ENCODE measurements at places on chromosomes 12 and 14.

DNA sequence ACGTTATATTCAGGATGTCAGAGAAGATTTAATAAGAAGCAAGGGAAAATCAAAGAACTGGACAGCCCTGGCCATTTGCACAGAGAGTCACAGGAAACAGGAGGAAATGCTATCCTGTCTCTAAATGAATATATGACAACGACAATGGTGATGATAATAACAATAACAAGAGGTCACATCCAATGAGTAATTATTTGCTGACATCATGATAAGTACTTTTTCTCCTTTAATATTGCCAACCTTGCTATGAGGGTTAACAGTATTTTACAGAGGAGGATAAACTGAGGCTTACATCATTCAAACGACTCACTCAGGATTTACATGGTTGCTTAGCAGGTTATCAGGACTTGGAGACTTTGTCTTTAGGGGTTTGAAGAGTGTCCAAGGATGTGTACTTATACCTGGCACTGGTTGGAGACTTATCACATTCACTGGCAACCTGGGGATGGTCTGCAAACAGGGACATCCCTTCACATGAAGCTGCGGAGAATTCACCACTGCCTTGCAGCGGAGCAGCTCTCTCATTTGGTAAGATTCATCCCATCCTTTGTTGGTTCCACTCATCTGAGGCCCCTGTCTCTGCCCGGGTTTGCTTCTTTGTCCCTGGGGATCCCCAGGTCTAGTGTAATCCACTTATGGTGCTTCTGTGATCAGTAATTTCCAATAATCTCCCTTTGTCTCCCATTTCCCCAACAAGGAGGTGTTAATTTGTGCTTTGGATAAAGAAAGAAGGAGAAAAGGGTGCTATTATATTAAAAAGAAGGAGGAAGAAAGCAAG lies 637.8 kb downstream of the BCL11B start:
- no peak for DNase-seq

- no peak for DNase-seq
These were observed 51.0 kb upstream of the TBX3 start for GRCh38 chr12:114735011-114735410.

GRCh38 chr14:101849125-101849524 lies 87.6 kb downstream of the PPP2R5C start:
- DNase-seq = no peak

DNA sequence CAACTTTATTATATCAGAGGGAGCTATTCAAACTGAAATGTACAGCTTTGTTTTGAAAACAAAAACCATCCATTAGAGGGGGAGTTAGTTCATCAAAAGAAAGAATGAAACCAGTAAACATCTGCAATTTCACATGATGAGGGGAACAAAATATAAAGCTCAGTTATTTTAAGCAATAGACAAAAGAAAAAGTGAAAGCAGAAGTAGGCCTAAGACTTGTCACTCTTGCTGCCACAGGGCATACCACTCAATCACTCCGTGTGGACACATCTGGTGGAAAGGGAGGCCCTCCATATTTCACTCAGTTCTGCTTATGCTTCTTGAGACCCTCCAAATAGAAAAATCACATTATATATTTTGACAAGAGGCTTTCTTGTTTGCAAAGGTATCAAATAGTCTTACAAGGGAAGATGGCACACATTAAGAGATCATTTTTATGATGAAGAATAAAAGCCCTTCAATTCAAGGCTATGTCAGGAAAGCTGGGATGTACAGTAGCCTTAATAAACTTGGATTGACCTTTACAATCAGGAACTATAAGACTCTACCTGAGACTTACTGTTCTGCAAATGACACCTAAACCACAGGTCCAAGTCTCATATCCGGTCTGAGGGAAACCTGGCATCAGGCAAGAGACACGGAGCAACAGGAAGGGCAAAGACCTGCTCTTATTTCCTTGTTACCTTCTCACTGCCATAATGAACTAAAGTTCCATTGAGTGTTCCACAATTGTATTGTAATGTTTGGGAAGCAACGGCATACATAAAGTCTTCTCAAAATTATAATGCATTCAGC lies 222.5 kb upstream of the GRIP1 start:
- no peak for DNase-seq

GRCh38 chr14:73753124-73753886 lies 39.1 kb upstream of the PNMA1 start:
- DNase-seq = no peak

- no peak for DNase-seq
These were observed 1.7 kb downstream of the CREBL2 start for GRCh38 chr12:12613344-12613743.

GRCh38 chr14:93040443-93040842 lies 75.3 kb downstream of the ITPK1 start:
- no peak for DNase-seq

DNA sequence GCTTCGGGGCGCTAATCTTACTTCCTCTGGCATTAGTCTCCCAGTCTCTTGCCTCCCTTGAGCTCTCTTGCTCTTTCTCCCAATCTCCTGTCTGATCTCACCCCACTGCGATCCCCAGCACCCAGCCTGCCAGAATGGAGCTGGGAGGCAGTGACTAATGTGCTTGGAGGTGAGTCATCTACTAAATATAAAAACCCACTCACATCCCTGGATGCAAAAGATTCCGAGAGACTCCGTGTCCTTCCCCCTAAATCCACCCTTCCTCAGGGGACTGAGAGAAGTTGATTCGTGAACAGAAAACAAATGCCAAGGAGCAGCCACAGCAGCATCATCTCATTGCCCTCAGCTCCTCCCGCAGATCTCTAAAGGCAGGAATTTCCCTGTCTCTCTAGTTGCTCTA lies 45.7 kb upstream of the KCNA5 start:
- DNase-seq = no peak

DNA sequence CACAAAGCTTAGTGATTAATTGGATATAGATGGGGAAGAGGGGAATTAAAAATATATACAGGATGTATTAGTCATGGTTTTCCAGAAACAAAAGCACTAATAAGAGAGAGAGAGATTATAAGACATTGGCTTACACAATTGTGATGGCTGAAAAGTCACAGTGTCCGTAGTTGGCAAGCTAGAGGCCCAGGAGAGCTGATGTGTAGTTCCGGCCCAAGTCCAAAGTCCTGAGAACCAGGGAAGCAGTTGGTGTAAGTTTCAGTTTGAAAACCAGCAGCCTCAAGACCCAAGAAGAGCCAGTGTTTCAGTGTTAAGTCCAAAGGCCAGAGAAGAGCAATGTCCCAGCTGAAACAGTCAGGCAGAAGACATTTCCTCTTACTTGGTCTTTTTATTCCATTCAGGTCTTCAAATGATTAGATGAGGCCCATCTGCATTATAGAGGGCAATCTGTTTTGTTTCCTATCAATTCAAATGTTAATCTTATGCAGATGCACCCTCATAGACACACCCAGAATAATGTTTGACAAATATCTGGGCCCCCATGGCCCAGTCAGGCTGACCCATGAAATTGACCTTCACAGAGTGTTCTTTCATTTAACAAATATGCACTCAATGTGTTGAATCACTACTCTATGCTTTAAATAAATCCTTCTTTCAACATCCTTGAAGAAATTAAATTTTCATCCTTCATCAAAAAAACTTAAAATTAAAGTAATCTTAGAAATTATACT lies 67.2 kb upstream of the DIO2 start:
- DNase-seq = no peak

DNA sequence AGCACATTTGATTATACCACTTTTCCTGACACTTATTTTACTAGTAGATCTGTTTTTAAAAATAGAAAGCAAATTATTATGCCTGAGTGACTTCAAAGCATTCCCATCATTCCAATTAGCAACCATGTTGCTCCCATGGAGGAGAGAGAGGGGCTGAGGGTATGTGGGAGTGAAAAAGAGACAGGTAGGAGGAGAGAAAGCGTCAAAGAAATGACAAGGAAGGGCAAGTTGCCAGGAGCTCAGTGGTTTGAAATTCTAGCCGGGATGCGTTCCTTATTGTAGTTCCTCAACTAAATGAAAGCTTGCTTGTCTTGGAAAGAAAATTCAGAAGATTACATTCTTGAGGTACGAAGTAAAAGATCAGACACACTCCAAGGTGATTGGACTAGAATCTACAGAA lies 92.4 kb upstream of the PKP2 start:
- no peak for DNase-seq

DNA sequence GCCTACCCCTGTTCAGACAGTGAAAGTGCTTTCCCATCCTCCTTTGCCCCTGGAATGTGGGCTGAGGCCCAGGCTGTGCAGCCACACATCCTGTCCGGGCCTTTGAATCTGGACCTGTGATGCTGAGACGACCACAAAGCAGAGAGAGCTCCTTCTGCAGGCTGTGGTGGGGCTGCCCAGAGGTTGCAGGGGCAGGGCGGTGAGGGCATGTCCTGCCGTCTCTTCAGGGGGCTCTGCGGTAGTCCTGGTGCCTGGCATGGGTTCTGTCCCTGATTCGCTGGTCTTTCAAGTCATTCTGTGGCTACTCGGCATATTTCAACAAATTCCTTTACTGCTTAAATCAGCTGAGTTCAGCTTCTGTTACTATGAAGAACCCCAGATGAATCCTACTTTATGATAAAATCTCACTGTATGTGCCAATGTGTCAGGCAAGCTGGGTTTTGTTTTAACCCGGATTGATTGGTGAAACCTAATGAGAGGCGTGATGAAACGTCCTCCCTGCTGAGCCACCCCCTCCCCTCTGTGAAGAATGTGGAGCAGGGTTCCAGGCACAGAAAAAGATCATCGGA lies 63.4 kb upstream of the DICER1 start:
- no peak for DNase-seq

DNA sequence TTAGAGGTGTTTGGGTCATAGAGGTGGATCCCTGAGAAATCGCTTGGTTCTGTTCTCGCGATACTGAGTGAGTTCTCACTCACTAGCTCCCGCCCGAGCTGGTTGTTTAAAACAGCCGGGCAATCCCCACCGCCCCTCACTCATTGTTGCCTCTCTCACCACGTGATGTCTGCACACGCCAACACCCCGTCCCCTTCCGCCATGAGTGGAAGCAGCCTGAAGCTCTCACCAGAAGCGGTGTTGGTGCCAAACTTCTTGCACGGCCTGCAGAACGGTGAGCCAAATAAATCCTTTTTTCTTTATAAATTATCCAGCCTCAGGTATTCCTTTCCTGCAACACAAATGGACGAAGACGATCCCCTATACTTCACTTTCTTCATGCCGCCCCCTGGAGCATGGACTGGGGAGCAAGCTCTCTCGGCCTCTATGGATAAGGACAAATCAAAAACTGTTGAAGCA lies 45.4 kb upstream of the CCND2 start:
- no peak for DNase-seq

DNA sequence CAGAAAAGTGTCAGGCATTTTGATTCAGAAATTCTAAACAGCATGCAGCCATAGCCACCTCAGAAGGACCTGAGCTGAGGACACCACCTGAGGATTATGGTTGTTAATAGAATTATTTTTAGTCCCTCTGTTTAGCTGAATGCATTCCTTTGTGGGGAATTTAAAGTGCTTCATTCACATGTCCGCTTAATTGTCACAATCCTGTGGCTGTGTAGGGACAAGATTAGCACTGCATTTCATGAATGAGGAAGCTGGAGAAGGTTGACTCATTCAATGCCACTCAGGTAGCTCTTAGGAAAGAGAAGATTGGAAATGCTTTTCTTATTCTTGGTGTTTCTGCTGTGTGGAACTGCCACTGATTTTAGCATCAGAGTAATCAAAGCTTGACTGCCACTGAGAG lies 42.0 kb upstream of the KRR1 start:
- DNase-seq = no peak

GRCh38 chr14:27605282-27605681 lies 1007.4 kb upstream of the NOVA1 start:
- no peak for DNase-seq

DNA sequence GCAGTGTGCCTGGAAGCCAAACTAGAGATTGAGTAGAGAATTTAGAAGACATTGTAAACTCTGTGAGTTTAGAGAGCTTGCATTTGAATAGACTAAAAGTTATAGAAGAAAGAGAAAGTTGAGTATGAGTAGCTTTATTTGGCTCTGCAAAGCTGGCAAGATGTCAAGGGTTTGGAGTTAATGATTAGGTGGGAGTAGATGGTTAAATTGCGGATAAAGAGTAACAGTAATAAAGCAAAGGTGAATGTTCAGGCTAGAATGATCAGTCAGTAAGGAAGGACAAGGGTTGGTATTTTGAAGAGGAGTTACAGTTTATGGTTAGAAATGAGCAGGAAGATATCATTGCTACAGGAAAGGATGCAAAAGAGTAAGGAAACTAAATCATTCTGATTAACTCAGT lies 5.2 kb downstream of the PPM1A start:
- no peak for DNase-seq

GRCh38 chr12:103273645-103274044 lies 222.1 kb downstream of the C12orf42 start:
- DNase-seq = no peak

DNA sequence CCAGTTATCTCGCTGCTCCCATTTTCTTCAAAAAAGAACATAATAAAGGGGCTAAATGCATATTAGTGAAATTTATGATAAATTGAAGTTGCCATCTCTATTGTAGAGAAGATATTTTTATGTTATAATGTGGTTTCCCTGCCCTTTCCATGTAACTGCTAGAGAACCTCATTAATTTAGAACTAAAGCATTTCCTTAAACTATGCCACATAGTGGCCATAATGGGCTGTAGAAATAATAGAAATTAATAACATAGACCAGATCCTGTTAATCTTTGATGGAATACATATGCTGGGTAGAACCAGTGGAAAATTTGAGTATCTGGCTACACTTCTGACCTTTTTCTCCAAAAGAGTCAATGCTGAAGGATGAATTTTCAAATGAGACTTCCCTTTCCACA lies 376.7 kb downstream of the PDZRN4 start:
- DNase-seq = no peak

DNA sequence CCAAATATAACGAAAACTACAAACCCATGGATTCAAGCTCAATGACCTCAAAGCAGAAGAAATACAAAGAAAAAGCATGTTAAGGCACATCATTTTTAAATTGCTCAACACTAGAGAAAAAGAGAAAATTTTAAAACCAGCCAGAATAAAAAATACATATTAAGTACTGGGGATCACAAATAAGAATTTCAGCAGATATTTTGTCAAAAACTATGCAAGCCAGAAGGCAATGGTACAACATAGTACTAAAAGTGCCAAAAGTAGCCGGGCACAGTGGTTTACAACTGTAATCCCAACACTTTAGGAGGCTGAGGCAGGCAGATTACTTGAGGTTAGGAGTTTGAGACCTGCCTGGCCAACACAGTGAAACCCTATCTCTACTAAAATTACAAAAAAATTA lies 10.2 kb downstream of the SGPP1 start:
- DNase-seq = no peak

DNA sequence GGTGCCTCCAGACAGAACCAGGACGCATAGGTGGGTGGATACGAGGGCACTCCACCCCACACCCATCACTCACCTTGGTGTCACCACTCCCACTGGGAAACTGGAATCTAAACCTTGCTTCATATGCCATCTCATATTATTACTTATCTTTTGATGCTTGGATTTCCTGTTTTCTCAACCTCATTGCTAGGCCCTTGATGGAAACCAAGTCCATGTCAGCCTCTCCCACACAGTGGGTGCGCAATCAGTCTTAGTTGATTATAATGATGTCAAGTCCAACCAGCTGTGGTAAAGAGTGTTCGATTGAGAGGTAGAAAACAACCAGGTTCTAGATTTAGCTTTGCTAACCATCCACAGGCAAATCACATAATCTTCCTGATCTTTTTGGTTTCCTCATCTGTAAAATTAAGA lies 584 bp upstream of the DDHD1 start:
- no peak for DNase-seq

Measured in activated naive CD8-positive, alpha-beta T cell treated with anti-CD3 and anti-CD28 coated beads, Interleukin-2, amount 50 U/mL, for 16 hours (primary cell).